ENCODE measurements at places on chromosomes 3 and 15. TPM values are rescaled to one million over a fixed set of nuclear protein-coding genes. Genes with fewer than 3 reads are reported as not detected.

UBA7 gene
- 0.41 TPM for total RNA-seq

SCAPER gene
- total RNA-seq = 4.0 TPM

HRH1 gene
- total RNA-seq = 6.6 TPM

CYP8B1 gene
- total RNA-seq = not detected

PYDC2 gene
- total RNA-seq = not detected

FBN1 gene
- 7.4 TPM for total RNA-seq
